ENCODE measurements at places on chromosomes 2 and 18.

DNA sequence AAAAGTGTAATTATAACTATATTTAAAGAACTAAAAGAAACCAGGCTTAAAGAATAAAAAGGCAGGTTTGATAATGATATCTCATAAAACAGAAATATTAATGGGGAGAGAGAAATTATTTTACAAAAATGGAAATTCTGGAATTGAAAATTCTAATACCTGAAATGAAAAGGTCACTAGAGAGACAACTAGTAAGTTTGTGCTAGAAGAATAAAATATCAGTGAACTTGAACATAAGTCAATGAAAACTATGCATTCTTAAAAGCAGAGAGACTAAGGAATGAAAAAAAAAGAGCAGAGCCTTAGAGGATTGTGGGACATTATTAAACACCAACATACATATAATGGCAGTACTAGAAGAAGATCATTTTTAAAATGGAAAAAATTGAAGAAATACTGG is 1475.0 kb upstream of the ZEB2 start:
- no peak for DNase-seq

- peak; percentile 27 for DNase-seq
These were observed 29.0 kb downstream of the ZAP70 start for GRCh38 chr2:97742381-97742847.

- no peak for DNase-seq
These were observed 477.8 kb downstream of the EIPR1 start for GRCh38 chr2:2899826-2900225.

DNA sequence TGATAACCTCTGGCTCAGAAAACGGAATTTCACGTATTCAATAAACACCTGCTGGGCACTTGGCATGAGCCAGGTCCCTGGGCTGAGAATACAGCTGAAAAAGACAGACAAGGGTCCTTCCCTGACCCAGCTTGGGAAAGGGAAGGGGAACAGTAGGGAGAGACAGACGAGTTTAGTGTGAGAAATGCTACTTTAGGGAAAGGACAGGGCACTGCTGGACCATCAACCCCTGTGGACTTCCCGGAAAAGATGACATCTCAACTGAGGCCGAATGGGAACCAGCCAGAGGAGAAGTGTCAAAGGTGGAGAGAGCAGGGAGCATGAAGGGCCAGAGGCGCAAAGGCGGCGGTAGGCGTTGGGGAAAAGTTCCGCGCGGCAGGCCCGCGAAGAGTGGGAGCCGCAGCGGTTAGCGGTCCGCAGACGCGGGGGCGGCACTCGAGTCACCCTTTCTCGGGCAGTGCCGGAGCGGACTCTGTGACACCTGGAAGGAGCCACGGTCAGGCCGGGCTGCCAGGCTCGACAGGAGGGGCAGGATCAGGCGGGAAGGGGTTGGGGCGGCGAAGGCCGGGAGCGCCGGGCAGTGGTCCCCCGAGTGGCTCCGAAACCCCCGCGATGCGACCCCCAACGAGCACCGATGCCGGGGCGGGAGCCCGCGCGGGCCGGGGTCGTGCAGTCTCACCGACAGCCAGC is 519 bp downstream of the TEX261 start:
- no peak for DNase-seq

DNA sequence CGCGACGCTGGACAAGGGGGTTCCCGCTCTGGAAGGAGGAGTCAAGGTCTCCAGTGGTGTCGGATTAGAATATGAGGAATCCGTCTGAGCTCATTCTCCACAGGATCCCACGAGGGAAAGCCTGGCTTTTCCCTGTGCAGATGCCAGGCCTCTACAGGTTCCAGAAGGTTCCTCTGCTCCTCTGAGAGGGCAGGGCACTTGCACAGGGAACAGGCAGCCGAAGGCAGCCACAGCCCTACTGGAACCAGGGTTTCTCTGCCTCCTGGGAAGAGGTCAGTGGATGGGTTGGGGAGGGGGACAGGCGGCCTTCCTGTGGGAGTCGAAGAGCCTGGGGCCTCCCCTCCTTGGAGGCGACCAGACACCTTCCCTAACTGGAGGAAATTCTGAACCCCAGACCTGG is 1.7 kb upstream of the AQP12A start:
- DNase-seq = no peak

- peak; percentile 54 for DNase-seq
These were observed 4.8 kb downstream of the VWA3B start for GRCh38 chr2:98091738-98092137.

- DNase-seq = no peak
These were observed 34.1 kb upstream of the VWC2L start for GRCh38 chr2:214376618-214377285.

GRCh38 chr2:97005353-97005752 is 19.0 kb upstream of the FAM178B start:
- peak; percentile 8 for DNase-seq

DNA sequence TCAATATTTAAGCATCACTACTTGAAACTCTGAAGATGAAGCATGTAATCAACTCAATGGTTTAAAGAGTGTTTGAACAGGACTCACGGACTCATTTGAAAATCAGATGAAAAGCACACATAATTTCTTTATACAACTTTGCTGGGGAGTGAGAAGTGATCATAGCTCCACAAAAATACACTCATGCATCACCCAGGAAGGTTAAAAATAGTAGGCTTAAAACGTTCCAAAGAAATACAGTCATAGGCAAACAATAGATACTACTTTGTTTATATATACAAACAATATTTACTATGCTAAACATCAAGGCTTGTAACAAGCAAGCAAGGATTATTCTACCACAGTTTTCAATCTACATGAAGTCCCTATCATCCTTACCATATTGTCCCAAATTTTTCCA is 11.6 kb downstream of the HNRNPLL start:
- DNase-seq = no peak

DNA sequence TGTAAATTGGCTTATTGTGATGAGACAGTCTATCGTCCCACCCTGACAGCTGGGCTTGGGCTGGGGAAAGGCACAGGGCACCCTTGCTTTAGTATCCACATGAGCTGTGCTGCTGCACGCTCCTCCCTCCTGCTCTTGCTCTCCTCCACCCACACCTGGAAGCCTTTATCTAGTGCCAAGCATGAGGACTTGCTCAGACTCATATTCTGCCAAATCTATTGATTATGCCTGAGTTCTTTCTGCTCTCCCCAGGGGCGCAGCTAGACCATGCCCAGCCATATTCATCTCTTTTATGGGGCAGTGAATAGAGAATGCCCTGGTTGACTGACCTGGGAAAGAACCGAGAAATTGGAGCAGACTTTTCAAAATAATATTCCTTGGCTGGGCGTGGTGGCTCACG is 29.0 kb upstream of the DPYSL5 start:
- DNase-seq = no peak

DNA sequence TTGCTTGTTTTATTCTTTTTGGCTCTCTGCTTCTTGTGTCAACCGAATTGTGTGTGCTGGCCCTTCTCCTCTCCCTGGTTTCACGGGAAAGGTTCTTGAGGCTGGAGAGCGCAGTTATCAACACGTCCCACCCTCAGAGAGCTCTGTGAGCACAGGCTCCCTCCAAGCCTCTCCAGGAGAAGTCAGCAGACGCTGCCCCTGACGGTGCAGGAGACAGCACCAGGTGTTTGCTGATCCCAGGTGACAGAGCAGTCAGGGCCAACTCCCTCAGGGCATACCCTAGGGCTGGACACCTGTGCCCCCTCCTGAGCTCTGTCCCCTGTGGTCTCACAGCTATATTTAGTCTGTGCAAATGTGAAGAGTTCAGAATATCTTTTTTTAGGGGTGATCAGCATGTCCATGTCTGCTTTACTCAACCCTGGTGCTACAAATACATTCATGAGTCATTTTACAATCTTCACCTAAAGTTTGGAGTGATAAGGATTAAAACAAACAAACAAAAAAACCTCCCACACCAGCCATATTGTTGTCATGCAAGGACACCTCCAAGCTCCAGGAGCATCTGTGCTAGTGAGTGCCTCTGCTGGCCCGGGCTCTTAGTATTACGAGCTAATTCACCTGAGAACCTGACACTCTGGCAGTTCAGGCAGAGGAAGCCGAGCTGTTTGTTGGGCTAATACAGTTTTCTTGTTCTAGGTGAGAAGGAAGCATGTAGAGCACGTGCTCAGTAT is 65.9 kb upstream of the TMEM200C start:
- DNase-seq = no peak

GRCh38 chr2:160869411-160869810 is 290.8 kb upstream of the TANK start:
- DNase-seq = peak; percentile 96

DNA sequence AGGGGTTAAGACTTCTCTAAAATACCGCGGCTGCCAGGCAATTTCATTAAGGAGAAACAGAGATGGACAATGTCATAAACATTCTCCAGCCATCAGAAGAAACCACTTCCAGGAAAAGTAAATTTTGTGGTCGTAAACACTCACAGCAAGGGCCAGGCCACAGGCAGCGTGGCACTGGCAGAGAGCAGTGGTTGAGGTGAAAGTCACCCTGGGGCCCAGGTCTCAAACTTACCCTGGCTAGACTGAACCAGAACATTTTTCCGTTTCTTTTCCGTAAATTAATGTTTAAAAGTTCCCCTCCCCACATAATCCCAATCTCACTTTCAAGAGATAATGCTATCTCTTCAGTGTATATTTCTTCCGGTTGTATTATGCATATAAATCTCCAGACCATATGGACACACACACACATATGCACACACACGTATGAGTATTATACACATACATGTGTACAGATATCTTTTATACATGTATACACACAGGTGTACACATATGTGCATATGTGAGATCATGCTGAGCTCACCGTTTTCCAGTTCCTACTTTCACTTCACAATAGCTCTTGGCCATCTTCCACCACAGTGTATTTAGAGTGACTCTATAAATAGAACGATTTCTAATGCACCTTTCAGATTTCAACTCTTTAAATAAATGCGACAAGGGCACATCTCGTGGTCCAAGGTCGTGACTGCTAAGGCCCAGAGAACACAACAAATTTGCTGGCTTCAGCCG is 90.1 kb downstream of the MALT1 start:
- DNase-seq = peak; percentile 46

- DNase-seq = no peak
These were observed 221.3 kb upstream of the DCC start for GRCh38 chr18:52118684-52119083.

- no peak for DNase-seq
These were observed 95.0 kb upstream of the ZNF521 start for GRCh38 chr18:25446972-25447371.

- DNase-seq = no peak
These were observed 80.3 kb downstream of the THNSL2 start for GRCh38 chr2:88250404-88250803.

- peak; percentile 33 for DNase-seq
These were observed 299.4 kb downstream of the AGAP1 start for GRCh38 chr2:235793163-235793752.

DNA sequence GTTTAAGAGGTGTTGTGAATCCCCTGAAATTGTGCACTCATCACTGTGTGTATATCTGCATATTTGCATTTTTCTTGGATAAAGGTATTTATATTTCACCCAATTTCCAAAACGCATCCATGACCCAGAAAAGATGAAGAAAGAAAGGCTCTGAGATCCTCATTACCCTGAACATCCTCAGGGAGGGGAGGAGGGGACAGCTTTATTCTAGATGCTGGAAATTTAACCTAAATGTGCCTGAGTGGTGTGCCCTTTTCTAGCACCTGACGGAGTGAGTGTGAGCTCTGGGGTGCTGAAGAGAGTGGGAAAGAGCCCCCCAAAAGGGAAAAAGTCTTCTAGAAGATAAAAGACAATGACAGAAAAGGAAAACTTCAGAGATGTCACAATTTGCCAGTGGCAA is 20.8 kb downstream of the CNTNAP5 start:
- DNase-seq = no peak

DNA sequence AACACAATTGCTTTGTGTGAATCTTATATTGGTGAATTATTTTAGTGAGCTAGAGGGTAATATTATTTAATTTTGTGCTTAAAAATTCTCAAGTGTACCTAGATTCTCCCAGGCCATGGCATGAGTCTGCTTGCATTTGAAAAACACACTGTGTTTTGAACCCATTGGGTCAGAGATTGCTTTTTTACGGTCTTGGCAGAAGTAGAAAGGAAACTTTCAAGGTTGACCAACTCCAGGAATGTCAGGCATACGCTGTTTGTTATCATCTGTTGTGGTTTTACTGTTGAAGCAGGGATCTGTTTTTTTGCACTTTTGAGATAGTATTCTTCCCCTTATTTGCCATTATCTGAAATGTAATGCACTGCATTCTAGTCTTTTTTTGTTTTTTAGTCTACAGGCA is 377.4 kb downstream of the RPRM start:
- no peak for DNase-seq

GRCh38 chr2:45839508-45840251 is 188.2 kb downstream of the PRKCE start:
- DNase-seq = peak; percentile 39

DNA sequence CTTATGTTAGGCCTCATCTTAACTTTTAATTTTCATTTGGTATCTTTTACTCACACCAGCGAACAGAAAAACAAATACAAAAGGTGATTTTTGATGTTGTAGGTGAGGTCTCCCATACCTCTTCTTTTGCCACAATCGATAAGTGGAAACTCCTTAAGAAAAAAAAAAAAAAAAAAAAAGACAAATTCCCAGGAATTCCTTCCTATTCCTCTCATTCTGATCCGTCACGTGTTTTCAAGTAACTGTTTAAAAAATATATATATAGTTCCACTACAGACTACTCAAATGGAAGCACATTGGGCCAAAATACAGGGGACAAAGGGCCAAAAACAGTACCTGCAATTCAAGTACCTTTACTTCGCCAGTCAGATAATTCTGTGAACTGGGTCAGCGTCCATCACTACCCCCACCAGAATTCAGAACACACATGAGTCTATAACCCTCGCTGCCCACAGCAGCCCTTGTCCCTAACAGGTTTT is 16.5 kb downstream of the NMUR1 start:
- DNase-seq = no peak

DNA sequence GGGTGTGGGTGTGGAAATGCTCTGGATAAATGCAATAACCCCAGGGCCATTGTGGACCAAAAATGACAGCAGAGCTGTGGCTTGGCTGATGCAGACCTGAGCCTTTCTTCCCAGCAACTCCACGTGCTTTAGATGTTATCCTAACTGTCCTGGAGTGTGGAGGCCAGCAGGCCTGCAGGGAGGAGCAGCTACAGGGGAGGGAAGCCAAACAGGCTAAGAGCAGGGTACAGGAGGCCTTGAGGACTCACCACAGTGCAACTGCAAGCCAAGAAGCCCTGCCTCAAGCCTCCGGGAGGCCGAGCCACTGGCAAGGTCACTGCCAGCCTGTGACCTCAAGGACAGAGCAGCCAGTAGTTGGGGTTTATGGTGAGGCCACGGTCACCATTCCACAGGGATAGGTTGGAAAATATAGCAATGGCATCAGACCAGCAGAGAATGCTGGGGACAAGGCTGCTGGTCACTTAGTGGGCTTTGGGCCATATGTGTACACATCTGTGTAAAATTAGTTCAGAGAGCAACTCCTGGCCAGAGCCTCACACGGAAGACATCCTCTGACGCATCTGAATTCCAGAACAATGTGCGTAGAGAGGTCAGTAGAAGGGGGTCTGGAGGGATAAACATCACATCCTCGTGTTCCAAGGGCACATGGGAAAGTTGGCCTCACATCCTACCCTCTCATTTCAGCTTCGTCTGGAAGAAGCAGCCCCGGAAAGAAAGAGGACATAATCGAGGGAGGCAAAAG is 76.2 kb upstream of the UPP2 start:
- peak; percentile 93 for DNase-seq

GRCh38 chr2:160010361-160011145 is 51.9 kb downstream of the PLA2R1 start:
- no peak for DNase-seq
